ENCODE measurements at places on chromosomes 11 and 22.
A peak's percentile ranks its signal among the peaks of the same experiment; 100 is the strongest.

- peak; percentile 2 for DNase-seq
Measured at GRCh38 chr11:106625566-106625965, 392.7 kb downstream of the GUCY1A2 start.

DNA sequence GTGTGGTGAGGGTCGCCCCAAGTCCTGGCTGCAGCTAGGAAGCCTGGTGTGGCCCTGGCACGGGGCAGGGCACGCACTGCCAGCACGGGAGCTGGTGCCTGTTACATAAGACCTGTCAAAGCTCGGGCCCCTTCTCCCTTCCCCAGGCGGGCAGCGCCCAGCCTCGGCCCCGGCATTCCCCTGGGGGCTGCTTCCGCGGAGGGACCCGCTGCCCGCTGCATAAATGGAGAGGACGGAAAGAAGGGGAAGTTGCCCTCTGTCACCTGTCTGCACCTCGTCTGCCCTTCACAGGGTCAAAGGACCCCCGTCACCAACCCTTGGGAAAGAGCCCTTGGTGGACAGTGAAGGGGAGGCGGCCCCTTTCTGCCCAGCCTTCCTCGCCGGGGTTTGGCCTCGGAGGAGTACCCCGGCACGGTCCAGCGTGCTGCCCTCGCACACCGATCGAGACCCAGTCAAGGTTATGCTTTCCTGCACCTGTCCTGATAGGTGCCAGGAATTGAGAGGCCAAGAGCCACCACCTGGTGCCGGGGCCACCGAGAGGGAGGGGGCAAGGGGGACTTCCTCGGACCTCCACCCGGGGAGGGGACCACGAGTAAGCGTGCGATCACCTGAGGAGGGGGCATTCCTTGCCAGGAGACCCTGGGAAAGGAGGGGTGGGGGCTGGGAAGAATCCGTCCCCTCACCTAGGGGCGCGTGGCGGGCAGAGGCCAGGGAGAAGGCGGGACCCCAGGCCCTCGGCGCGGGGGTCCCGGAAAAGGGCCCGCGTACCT, 16.8 kb upstream of the MFRP start:
- DNase-seq, result no peak

- DNase-seq, result no peak
Measured at GRCh38 chr11:126129727-126130671, 67.3 kb upstream of the CDON start.

DNA sequence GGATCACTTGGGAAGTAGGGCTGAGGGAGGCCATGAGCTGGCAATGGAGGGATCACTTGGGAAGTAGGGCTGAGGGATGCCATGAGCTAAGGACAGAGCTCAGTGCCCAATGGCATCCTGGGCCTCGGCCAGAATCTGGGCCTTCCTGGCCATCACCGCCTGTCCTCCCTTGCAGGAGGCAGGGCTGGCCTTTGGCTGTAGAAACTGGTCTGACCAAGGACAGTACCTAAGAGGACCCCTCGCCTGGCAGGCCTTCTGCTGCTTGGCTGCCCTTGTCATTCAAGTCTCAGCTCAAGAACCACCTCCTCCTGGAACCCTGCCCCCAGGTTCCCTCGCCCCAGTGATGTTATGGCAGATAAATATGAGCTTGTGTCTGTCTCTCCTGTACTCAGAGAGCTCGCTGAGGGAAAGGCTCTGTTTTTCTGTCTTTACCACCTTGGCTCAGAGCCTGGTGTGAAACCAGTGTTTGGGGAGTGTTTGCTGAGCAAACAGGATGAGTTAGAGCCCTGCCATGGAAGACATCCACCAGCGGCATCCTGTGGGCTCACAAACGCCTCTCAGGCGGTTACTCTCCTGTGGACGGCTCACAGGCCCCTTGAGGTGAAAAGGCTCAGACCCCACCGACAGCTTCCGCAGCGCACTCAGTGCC, 19.3 kb upstream of the RASL10A start:
- DNase-seq, result no peak

DNA sequence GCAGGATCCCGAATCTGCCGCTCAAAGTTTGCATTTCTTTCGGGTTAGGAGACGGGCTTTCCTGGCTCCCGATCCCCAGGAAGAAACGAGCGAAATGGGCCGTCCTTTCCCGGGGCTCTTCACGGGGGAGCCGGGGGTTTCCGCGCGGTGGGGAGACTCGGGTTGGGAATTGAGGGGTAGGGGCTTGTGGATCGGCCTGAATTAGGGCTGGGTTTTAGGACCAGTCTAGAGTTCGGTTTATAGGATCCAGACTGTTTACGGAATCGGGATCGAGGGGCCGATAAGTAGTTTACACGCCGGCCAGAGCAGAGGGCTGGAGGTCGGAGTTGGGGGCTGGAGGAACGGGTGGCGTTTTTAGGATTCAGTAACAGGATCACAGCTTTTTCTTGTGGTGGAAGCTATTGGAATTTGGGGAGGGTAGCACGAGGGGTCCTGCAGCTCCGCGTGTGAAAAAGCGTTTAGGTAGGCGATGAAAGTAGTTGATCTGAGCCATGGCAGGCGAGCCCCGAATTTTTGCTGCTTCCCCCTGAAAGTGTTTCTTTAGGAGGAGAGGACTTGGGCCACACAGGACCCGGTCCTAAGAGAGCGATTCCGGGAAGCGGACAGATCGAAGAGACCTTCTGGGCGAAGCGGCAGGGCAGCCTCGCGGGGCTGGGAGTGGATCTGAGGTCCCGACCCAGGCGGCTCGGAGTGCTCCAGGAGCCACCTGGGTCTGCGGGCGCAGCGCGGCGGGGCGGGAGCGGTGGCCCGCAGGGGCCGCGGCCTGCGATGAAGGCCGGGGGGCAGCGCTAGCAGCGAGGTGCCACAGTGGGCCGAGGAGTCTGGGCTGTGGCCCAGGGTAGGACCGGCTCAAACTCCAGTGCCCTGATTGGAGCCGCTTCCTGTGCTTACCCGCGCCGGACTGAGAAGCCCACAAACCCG, 1.6 kb downstream of the PKNOX2 start:
- DNase-seq, result peak; percentile 43

- DNase-seq, result no peak
Measured at GRCh38 chr11:76217653-76218160, 11.4 kb upstream of the WNT11 start.

DNA sequence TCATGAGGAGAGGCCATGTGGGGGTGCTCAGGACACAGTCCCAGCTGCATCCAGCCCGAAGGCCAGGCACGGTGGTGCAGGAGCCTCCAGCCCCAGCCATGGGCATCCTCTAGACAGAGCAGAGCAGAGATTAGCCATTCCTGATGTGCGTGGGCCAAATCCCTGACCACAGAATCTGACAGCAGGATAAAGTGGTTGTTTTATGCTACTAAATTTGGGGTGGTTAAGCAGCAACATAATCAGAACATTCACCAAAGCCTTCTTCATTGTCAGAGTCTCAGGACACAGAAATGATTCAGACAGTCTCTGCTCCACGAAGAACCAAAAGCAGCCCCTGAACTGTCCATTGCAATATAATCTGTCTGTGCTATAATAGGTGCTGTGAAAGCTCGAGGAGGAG, 19.7 kb downstream of the RASD2 start:
- DNase-seq, result no peak

DNA sequence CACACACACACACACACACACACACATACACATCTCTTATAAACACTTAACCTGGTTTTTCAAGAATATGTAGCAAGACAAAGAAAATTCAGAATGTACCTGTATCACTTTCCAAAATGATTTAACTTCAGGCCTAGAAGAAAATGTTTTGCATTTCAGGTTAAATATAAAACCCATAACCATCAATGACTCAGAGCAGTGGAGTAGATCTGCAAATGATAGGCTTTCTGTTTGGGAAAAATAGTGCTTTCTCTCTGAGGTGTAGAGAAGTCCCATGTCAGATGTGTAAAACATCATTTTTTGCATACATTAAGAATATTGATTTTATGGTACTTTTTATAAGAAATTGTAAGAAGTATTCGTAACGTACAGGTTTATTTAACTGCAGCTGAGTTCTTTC, 116.9 kb downstream of the STK33 start:
- no peak for DNase-seq

DNA sequence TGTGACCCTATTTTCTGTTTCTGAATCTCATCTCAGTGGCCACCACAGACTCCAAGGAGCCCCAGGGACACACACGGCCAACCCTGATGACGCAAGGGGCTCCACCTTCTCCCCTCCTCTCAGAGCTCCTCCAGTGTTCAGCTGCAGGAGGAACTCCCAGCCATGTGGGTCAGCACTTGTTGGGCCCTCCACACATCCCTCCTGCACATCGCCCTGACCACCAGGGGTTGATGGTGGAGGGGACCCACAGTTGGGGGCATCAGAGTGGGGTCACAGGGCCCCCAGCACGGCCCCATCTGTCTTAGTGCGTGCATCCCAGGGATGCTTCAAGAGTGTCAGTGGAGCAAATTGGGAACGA, 499.6 kb downstream of the BRD1 start:
- DNase-seq, result no peak

- no peak for DNase-seq
Measured at GRCh38 chr11:72930008-72930407, 115.8 kb downstream of the ATG16L2 start.

DNA sequence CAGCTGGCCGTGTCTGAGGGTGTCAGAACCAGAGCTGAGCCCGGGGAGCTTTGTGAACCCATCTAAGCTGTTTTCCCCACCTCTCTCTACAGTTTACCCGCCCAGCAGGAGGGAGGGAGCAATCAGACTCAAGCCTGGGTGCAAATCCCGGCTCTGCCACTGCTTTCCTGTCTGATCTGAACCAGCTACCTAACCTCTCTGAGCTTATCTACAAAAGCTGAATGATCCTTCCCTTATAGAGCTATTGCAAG, 252 bp downstream of the APOL2 start:
- no peak for DNase-seq

DNA sequence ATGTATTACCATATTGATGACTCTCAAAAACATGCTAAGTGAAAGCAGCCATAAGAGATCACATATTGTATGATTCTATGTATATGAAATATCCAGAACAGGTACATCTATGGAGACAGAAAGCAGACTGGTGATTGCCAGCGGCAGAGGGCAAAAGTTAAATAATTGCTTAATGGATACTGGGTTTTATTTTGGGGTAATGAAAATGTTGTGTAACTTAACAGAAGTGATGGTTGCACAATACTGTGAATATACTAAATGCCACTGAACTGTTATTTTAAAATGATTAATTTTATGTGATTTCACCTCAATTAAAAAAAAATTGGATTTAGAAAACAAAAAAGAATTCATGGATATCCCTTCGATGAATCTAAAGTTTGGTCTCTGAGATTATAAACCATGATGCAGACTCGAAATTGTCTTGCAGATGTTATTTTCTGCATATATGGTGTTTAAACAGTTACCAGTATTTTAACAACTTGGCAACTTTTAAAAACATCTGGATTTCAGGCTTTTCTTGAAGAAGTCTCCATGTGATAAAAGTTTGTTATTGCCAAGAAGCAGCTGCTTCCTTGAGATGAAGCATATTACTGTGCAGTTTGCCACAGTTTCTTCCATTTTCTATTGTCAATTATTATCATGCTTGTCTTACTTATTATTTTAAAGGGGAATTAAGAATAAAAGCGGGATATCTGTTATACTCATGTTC, 38.1 kb downstream of the LARGE2 start:
- DNase-seq, result peak; percentile 95

- no peak for DNase-seq
Measured at GRCh38 chr11:110755941-110756340, 43.7 kb upstream of the ARHGAP20 start.

DNA sequence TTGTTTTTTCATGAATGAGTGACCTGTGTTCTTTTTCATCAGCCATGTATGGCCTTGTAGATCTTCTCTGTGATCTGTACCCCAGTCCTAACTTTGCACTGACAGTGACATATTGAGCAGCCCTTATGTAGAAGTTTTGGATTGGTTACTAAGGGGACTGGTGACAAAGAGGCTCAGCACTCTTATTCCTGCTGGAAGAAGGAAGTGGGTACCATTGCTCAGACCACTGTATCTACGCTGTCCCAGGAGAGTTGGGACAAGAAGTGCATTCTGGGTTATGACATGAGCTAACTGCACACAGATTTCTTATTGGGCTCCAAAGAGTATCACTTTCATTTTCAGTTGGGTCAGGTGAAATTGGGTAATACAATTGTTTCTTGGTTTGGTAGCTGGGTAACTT, 107.8 kb upstream of the RASSF10 start:
- DNase-seq, result no peak

GRCh38 chr22:47278655-47279054, 516.2 kb downstream of the TBC1D22A start:
- DNase-seq, result peak; percentile 53

DNA sequence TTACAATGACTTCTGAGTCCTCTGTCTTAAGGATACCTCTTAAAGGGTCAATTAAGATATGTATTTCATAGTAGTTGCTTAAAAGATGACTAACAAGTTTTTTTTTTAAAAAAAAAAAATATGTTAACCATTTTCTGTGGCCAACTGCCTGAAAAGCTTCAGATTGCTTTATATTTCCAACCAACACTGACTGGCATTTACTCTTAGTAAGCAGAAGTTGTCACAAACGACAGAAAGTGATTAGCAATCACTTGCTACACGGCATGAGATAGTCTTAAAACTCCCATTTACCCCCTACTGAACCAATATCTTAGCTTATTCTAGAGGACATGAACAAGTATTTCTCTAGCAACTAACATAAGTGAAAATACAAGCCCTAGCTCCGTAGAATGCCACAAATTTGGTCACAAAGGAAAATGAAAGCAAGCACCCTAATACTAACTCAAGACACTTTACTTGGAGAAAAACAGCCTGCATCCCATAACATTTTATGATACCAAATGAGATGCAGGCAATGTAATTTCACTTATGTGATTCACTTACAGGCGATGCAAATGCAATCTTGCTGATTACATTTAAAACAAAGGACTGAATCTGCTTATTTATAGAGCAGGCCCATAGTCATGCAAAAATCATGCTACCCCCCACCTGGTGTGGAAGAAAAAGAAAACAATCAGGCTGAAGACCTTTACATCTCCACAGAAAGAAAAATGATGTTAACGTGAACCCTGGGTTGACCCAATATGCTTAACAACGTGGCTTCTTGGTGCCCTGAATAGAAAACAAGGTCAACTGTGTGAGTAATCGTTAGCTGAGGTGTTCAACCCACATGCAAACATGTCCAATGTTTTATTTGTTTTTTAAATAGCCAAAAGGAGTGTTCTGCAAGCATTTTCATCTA, 25.7 kb downstream of the MPPED2 start:
- no peak for DNase-seq

DNA sequence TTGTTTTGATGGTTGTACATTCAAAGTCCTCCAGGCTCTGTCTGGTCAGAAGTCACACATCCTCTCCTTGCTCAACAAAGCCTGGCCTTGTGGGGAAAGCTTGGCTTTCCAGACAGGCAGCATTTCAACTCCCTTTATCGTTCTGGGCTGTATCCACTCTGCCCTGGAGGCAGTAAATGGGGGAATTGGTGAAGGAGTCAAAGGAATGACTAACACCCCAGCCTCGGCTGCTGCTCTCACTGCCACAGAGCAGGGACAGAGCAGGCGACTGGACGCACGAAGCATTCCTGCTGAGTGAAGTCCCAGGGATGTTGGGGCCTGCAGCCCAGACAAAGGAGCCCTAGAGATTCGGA, 52.8 kb downstream of the WNT11 start:
- no peak for DNase-seq

- DNase-seq, result no peak
Measured at GRCh38 chr22:28146401-28147314, 227.6 kb upstream of the PITPNB start.

GRCh38 chr11:125750629-125751028, 4.5 kb downstream of the PATE1 start:
- no peak for DNase-seq

GRCh38 chr11:110286298-110287040, 9.9 kb downstream of the RDX start:
- DNase-seq, result no peak
